ENCODE measurements at places on chromosomes 2 and 18.

GRCh38 chr2:8456151-8457091 lies 225.4 kb upstream of the ID2 start:
- peak; percentile 69 for DNase-seq

GRCh38 chr2:209460151-209460761 lies 36.4 kb downstream of the MAP2 start:
- DNase-seq, result no peak

DNA sequence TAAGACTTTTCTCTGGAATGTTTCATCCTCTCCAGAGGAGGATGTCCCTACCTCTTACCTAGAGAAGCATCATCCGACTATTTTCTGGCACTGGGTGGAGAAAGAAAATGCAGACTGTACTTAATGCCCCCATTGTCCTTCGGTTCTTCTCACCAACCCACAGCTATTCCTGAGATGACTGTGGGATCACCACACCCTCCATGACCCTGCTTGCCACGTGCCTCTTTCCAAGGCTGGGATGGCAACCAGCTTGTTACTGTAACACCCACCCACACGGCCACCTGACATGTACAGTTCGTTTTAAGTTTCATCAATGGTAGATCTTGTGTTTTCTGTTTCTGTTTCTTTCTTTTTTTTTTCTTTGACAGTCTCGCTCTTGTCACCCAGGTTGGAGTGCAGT lies 365.2 kb downstream of the FBXO15 start:
- DNase-seq, result no peak

DNA sequence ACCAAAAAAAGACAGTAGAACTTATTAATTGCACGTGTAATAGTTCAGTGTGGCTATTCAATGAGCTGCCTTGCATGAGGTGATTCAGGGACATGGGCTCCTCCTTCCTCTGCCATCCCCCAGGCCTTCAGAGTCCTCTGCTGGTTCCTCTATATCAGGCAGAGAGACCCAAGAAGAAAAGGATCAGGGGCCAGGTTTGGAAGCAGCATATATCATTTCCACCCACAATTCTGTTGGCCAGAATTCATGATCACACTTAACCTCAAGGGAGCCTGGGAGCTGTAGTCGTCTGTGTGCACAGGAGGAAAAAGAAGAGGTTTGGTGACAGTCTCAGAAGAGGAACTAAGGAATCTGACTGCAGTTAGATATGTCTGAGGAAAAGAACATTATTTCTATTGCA lies 114.0 kb upstream of the GLS start:
- DNase-seq, result no peak

- peak; percentile 85 for DNase-seq
These were observed 32.9 kb downstream of the CD28 start for GRCh38 chr2:203739351-203739750.

GRCh38 chr2:26650713-26651469 lies 9.7 kb upstream of the CIB4 start:
- DNase-seq, result no peak

DNA sequence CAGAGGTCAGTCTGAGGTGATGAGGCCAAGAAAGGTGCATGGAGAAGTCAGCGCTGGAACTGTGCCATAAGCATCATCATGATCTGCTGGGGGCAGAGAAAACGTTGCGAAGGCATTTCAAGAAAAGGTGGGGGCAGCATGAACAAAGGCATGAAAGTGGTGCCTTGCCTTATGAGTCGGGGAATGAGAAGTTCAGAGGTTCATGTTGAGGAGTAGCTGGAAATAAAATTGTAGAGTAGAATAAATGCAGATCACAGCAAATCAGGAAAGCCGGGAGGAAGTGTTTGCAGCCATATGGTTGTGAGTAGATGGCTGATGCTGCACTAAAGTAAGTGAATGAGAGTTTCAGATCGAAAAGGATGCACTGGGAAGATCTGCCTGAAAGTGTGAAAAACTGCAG lies 72.1 kb upstream of the ARL5A start:
- DNase-seq, result no peak

DNA sequence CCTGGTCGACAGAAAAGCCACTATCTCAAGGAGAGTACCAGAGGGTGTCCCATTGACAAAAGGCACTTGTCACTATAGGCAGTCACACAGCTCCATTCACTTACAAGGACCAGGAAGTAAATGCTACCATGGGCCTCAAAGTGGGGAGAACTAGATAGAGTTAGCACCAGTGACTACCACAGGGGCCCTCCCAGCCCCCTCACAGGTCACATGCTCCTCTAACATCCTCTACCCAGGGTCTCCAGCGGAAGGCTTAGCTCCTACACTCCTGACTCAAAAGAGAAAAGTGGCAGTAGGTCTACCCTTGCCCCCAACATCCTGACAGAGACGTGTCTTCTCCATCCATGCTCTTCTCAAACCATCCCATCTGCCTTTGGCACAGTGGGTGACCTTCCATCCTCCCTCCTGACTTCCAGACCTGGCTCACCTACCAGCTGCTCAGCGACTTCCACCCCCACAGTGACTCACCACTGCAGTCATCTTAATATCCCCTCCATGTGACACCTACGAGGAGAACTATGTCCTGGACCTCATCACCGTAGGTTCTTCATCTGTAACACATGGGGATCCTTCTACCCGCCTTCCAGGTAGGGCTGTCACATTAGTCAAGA lies 5.6 kb upstream of the DNMT3A start:
- DNase-seq, result peak; percentile 24

- no peak for DNase-seq
These were observed 508.2 kb downstream of the TNS1 start for GRCh38 chr2:217494557-217494956.

- DNase-seq, result no peak
These were observed 33.3 kb upstream of the RMP24 start for GRCh38 chr18:35939138-35939537.

GRCh38 chr18:5527603-5528002 lies 16.2 kb downstream of the EPB41L3 start:
- DNase-seq, result no peak

- no peak for DNase-seq
These were observed 258.6 kb downstream of the TNS1 start for GRCh38 chr2:217743966-217744761.

Data from activated CD4-positive, alpha-beta T cell treated with anti-CD3 and anti-CD28 coated beads, Interleukin-2, Interleukin-6, amounts not matched to agents 100 ng/mL and 50 ng/mL, durations not matched to agents 16 hours and 8 hours (primary cell).